ENCODE measurements at places on chromosomes 2 and 18.

- no peak for DNase-seq
Measured at GRCh38 chr2:220025207-220025606, 397.8 kb downstream of the SLC4A3 start.

GRCh38 chr2:63764630-63765029 lies 77.1 kb upstream of the UGP2 start:
- no peak for DNase-seq

DNA sequence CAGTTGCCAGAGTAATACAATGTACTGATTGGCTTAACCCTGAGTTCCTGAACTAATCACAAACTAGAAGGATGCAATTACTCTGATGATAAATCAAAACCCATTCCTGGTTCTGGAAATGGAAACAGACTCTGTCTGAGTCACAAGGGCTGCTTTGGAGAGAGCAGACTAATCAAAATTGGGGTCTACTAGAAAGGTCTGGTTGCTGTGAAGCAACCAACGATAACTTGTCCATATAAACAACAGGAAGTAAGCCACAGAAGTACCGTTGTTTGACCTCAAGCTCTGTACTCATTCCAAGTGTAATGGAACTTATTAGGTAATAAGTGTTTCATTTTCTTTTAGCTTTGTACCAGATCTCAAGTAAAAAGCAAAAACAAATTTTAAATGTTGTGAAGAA lies 49.7 kb downstream of the RASGRP3 start:
- DNase-seq, result no peak

- DNase-seq, result no peak
Measured at GRCh38 chr2:112096098-112096497, 41.0 kb downstream of the TMEM87B start.

DNA sequence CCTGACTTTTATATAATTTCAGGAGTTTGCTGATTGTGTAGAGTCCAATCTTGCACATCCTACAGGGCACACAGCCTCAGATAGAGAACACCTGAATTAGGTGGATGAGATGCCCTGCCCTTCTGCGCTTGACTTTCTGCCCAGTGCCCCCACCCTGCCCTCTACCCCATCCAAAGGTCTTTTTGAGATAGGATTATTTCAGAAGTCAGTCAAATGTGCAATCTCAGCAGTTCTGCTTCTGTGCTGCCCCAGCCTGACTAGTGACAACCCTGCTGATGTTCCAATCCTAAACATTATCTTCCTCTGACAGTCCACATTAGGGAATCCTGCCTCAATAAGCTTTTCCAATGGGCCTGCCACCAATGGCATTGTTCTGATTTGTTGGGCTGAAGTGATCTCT lies 411.5 kb downstream of the TGIF1 start:
- no peak for DNase-seq

DNA sequence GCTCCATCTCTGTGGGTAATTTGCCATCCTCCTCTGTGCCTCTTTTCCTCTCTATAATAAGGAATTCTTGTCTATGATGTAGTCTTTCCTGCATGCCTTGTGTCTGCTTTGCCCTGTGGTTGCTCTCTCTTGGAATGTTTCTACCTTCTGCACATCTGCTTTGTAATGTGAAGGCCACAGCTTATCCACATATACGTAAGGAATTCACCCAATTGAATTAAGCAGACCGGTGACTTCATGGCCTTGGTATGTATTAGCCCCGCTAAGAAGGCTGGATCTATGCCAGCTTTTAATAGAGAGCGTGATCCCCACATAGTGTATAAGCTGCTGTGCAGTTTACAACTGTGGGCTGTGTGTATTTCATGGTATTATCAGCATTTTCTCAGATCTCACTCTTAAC lies 274.7 kb downstream of the RNF144A start:
- DNase-seq, result no peak

GRCh38 chr2:60371219-60371618 lies 182.2 kb downstream of the BCL11A start:
- no peak for DNase-seq

DNA sequence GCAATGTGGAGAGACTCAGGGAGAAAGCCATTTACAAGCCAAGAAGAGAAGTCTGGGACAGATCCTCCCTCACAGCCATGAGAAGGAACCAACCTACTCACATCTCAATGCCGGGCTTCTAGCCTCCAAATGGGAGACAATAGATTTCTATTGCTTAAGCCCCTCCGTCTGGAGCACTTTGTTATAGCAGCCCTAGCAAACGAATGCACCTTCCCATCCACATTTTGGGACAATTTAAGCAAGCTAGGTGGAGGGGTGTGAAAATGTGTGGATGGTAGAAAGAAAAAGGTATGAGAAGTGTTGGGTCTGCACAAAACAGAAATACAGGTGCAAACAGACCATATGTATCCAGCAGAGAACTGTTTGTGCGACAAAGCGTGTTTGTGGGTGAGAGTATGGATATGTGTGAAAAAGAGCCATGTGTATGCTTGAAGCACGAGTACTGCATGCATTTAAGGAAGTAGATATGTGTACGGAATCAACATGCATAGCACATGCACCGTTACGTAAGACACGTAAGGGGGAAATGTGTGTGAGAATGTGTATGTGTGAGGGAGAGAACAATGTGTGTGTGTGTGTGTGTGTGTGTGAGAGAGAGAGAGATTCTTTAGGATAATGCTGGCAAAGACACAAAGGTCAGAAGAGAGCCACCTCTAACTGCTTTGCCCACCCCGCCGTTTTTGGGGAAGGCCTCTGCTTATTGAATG lies 13.1 kb upstream of the E2F6 start:
- DNase-seq, result no peak

DNA sequence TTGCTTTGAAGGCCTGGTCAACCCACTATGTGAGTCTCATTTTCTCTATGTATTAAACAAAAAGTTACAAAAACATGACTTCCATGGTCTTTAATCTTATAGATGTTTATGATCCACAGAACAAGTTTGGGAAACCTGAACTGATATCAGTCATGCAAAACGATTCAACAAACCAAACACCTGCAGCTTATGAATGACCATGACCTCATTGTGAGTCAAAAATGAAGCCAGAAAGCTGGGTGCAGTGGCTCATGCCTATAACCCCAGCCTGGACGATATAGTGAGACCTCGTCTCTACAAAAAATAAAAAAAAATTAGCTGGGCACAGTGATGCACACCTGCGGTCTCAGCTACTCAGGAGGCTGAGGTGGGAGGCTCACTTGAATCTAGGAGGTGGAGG lies 270.4 kb upstream of the CCDC68 start:
- DNase-seq, result no peak

- DNase-seq, result no peak
Measured at GRCh38 chr18:36539674-36540231, 242.2 kb downstream of the FHOD3 start.

DNA sequence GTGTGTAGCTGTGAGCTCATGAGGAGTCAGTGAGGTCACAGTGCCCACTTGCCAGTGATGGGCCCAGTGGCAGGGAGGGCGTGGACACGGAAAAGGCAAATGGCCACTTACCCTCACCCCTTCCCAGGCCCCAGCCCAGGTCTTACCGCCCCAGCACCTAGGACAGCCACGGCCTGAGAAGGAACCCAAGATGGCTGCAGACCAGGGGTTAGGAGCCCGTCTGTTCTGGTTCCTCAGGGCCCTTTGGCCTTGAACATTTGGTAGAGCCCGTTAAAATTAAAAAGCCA lies 74.1 kb downstream of the EMX1 start:
- DNase-seq, result no peak

DNA sequence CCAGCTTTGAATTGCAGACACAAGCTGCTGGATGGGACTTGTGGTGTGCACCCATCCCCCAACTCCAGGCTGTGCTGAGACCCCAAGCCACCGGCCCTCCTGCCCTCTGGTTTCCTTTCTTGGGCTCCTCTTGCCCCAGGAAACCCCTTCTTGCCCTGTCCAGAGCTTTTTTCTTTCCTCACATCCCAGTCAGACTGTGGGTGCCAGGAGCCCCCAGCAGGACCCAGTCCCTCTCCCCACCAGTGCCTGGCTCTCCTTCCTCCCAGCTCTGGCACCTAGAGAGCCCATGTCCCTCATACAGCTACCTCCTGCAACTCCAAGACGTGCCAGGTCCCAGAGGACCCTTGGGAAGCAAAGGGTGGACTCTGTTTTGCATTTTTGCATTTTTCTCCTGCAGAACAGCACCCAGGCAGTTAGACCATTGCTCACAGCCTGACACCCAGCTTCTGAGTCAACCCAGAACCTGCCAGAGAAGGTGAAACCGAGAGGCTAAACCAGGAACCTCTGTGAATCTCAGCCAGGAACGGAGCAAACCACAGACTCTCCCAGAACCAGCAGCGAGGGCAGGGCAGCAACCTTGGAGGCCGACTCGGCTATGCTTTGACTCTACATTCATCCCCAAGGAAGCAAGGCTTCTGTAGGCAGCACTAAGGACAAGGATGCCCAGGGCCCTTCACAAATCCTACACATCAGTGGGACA lies 221.1 kb downstream of the ANAPC1 start:
- no peak for DNase-seq

GRCh38 chr18:36321658-36322407 lies 24.3 kb downstream of the FHOD3 start:
- DNase-seq, result no peak

- no peak for DNase-seq
Measured at GRCh38 chr18:61850756-61851155, 42.1 kb downstream of the RNF152 start.

DNA sequence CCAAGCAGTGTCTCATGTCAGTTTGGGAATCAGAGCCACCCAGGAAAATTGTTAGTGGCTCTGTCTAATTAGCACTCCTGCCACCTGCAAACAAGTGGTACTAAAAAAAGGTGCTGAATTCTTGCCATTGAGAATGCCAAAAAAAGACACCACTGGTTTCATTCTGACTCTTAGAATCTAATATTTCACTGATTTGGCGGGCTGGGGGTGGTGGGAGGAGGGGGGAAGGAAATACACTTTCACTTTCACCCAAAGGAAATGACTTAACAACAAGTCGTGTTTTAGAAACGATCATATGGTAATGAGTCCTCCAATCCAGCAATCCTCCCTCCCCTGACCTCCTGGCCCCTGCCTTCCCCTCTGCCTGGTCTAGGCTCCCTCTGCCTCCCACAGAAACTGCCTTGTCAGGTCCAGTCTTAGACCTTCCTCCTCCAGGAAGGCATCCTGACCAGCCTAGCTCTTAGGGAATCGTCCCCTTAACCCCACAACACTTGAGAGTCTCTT lies 4.4 kb upstream of the KLHL29 start:
- DNase-seq, result no peak

DNA sequence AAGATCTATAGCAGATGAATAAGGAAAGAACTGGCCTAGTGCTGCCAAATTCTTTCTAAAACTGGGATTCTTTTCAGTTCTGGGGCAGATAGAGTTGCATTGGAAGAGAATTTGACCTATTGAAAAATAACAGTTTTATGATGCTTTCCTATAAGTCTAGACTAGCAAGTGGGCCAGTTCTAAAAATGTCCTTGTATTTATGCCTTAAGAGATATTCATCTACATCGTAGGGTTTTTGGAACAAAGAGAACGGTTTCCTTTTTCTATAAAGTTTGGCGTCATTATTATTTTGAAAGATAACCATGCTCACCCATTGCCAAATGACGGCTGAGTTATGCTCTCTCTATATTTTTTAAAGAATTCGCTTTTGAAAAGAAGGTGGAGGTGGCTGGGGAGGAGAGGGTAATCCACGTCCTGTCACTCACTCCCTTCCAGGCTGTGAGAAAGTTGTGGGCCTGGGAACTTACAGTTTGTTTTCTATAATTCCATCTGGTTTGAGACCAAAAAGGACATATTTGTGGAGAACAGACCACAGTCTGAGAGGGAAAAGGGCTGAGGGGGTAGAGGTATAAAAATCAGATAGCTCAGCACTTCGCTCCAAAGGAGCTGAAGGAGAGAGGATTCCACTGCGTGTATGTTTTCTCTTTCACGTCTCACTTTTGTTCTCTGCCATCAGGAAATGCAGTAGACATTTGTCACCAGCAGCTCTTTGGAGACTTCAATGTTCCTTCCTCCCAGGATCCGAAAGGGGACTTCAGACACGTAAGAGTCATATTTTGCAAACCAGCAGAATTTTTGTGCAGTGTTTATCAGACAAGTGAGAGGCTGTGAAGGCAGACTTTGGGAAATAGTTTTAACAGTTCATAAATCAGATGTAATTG lies 281.9 kb upstream of the FN1 start:
- no peak for DNase-seq

- no peak for DNase-seq
Measured at GRCh38 chr2:217269701-217270484, 410.0 kb upstream of the TNP1 start.
